ENCODE measurements at places on chromosomes 11 and 22. TPM values are rescaled to one million over a fixed set of nuclear protein-coding genes. Genes with fewer than 3 reads are reported as not detected.

MGAT3 gene
- total RNA-seq: not detected

KLHDC7B gene
- 1.0 TPM for total RNA-seq

ARHGAP20 gene
- total RNA-seq: under 0.01 TPM

TRIM48 gene
- not detected for total RNA-seq

C22orf39 gene
- total RNA-seq: 23.9 TPM

SCN3B gene
- total RNA-seq: 0.57 TPM

TEX12 gene
- total RNA-seq: 0.50 TPM

SESN3 gene
- total RNA-seq: 14.7 TPM

HRAS gene
- total RNA-seq: 99.5 TPM

VSIG10L2 gene
- 0.14 TPM for total RNA-seq

TSSK2 gene
- under 0.01 TPM for total RNA-seq

MS4A10 gene
- total RNA-seq: not detected

TREH gene
- not detected for total RNA-seq

NPTXR gene
- total RNA-seq: under 0.01 TPM

TMEM135 gene
- total RNA-seq: 12.0 TPM

ZNRF3 gene
- 8.1 TPM for total RNA-seq

SAA1 gene
- 10.3 TPM for total RNA-seq

NUDT8 gene
- 8.5 TPM for total RNA-seq

APOA1 gene
- not detected for total RNA-seq

KCNQ1OT1 gene
- total RNA-seq: 0.34 TPM

C11orf42 gene
- total RNA-seq: not detected

SLC22A6 gene
- not detected for total RNA-seq

SUSD2 gene
- total RNA-seq: under 0.01 TPM

NCR3LG1 gene
- total RNA-seq: 3.6 TPM

P2RY2 gene
- 30.9 TPM for total RNA-seq

C2CD2L gene
- total RNA-seq: 2.5 TPM

UBQLNL gene
- not detected for total RNA-seq

OR5P2 gene
- total RNA-seq: under 0.01 TPM

FDX1 gene
- 12.1 TPM for total RNA-seq

NXPE4 gene
- total RNA-seq: not detected

TLCD5 gene
- 1.4 TPM for total RNA-seq

APOL4 gene
- 1.3 TPM for total RNA-seq

ASCL2 gene
- 0.21 TPM for total RNA-seq

MMP27 gene
- total RNA-seq: not detected

RRAS2 gene
- total RNA-seq: 136 TPM

ZP1 gene
- not detected for total RNA-seq

MFRP gene
- not detected for total RNA-seq

SLC17A6 gene
- total RNA-seq: not detected

HTATIP2 gene
- total RNA-seq: 76.6 TPM

NXPE2 gene
- not detected for total RNA-seq

MS4A8 gene
- not detected for total RNA-seq

WT1 gene
- total RNA-seq: 0.50 TPM

SHISAL1 gene
- under 0.01 TPM for total RNA-seq

KRTAP5-3 gene
- not detected for total RNA-seq

FREY1 gene
- total RNA-seq: 1.4 TPM

ROBO3 gene
- total RNA-seq: 8.5 TPM

APOBEC3H gene
- total RNA-seq: not detected

ZNF70 gene
- total RNA-seq: 2.9 TPM

EHF gene
- total RNA-seq: 478 TPM

MRPL23 gene
- total RNA-seq: 30.0 TPM

GRK3 gene
- 9.9 TPM for total RNA-seq

ACTN3 gene
- under 0.01 TPM for total RNA-seq

Data from nasal cavity respiratory epithelium epithelial cell of viscerocranial mucosa (primary cell).